Iris pigment epithelial cell (primary cell): ENCODE measurements at places on chromosomes 3 and 15.

- no peak for DNase-seq
These were observed 44.9 kb downstream of the CPN2 start for GRCh38 chr3:194306109-194306686.

- no peak for DNase-seq
These were observed 100.0 kb downstream of the ARPP21 start for GRCh38 chr3:35739181-35739809.

- no peak for DNase-seq
These were observed 19.7 kb downstream of the SPSB4 start for GRCh38 chr3:141070727-141071357.

GRCh38 chr3:109384164-109384563 is 46.8 kb upstream of the DPPA4 start:
- no peak for DNase-seq

DNA sequence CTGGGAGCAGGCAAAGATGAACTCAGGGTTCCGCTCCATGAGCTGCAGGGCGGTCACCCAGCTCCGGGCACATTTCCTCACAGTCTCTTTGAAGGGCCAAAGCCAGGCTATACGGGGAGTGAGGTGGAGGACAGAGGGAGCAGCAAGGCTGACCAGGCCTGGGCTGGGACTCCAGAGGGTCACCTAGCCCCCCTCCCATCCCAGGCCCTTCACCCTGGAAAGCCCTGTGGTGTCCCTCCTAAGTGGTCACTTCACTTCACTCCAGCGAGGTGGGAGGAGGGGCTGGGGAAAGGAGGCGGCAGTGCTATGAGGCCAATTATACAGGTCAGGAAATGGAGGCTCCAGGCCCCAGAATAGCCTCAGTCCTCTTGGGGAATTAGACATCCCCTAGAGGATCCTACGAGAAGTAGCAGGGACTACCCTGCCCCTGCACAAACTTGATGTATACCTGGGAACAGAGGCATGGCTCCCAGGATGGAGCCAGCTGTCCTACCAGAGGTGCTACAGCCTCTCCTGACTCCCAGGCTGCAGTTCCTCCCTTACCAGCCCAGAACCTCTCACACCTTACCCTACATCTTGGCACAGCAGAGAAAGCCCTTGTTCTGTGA is 5.7 kb downstream of the MAN2C1 start:
- no peak for DNase-seq

DNA sequence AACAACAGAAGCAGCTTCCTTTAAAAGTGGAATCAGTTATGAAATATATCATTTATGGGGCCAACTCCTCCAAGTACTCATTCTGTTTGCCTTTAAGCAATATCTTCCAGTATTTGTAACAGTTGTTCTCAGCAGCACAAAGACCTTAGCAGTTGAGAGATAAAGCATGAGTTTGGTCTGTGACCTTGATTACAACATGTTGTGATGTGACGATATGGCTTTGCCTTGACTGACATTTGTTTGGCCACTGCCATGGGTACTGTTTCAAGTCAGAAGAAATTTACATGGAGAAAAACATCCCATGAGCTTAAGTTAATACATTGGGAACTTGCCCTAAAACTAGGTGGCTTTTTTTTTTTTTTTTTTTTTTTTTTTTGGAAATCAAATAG is 175.1 kb upstream of the KBTBD8 start:
- peak; percentile 15 for DNase-seq

DNA sequence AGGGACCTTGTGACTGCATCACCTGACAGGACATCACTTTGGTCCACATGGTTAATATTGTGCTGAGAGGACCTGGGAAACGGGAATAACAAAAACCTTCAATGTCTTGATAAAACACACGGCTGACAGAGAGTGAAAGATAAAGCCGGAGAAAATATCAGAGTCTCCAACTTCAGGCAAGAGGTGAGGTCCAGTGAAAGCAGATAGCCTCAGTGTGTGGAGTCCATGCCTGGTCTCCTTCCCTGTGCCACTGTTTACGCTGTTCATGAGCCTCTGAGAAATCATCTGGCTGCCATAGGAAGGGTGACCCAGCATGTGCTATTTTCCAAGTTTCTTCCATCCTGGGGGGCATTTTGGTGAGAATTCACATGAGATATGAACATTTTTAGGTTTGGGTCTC is 39.8 kb downstream of the CCR3 start:
- DNase-seq, result no peak

DNA sequence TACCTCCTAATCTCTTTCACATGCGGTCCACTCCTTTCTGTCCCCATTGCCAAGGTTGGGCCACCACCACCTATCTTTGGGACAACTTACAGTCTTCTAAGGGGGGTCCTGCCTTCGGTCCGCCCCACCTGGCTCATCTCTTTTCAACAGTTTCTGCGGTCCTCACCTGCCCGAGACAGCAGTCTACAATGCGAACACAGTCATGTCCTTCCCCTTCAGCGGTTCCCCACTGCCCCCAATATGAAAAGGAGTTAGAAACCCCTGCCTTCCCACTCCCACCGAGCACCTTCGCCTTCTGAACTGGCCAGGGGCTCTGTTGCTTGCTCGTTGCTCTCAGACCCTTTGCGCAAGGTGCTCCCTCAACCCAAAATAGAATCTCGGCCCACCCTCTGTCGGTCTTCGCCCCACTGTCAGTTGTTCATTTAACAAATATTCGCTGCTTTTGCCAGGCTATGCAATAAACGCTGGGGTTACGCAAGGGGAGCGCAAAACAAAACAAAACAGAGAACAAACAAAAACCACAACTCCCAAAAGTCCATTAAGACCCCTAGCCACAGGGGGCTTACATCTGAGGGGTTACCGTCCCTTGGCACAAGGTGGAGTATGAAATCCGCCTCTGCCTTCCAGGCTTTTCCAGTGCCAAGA is 611 bp upstream of the FANCI start:
- DNase-seq, result peak; percentile 41

DNA sequence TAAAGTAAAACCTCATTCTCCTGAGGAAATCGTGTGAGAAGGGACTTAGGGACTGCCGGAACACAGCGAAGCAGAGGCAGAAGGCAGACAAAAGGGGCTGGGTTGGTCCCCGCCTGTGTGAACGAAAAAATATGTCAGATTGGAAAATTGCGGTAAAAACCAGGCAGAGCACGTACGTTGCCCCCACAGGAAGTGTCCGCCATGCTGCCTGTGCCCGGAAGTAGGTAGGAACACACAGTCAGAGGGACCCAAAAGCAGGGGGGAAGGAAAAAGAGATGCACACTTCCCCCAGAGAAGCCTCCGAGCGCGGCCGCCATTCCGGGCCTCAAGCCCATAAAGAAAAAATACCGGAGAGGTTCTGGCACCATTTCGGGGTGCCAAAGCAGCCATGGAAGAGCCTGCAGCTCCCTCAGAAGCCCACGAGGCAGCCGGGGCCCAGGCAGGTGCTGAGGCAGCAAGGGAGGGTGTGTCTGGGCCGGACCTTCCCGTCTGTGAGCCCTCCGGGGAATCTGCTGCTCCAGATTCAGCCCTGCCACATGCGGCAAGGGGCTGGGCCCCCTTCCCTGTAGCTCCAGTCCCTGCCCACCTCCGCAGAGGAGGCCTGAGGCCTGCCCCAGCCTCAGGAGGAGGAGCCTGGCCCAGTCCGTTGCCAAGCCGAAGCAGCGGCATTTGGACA is at the start of gene MKRN3:
Gene MKRN3 (plus strand): TSS at position 280 of the 676 bp plus-strand sequence. CDS start 109 bp downstream, at position 389.
- DNase-seq, result peak; percentile 87

DNA sequence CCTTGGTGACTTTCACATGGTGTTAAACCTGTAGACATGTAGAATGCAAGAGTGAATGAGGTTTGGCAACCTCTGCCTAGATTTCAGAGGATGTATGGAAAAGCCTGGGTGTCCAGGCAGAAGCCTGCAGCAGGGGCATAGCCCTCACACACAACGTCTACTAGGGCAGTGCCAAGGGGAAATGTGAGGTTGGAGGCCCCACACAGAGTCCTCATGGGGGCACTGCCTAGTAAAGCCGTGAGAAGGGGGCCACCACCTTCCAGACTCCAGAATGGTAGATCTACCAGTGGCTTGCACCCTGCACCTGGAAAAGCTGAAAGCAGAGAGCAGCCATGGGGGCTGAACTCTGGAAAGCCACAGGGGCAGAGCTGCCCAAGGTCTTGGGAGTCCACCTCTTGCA is 241.2 kb downstream of the KLF13 start:
- DNase-seq, result no peak

DNA sequence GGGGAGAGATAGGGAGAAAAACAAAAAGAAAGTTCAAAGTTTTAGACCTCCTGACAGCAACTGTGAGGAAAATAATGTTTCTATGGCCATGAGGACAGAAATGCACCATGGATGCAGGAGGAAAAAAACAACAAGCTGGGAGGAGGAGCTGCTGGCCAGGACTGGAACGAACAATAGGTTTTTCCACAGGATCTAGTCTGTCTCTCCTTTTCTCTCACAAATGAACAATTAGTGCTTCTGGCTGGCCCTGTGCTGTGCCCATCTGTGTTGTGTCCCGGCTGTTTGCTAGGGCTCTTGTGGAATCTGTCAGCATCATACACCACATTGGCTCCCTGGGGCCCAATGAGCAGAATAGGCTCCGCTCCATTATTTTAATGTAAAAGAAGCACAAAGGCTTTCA is 15.2 kb downstream of the GK5 start:
- no peak for DNase-seq
